Natural killer cell treated with Interleukin-12 subunit alpha and Interleukin-12 subunit beta and Interleukin-15 and Interleukin-18, amount 100 ng/mL, for 72 hours (primary cell): ENCODE measurements at places on chromosomes 4 and X. TPM values are rescaled to one million over a fixed set of nuclear protein-coding genes. Genes with fewer than 3 reads are reported as not detected.

DNA sequence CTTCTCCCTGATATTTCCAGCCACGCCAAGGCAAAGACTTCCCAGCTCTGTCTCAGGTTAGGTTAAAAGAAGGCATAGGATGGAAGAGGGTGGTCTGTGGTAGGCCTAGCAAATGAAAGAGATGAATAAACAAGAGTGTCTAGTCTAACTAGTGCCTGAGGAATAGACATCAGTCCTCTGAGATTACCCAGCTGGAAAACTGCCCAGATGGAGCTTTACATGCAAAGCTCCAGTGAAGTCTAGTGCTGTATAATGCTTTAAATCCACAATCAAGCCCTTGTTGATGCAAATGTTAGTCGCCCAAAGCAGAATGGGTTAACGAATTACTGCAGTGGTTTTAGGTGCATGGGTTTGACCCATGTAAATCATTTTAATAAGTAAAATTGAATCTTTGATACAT is 24.8 kb upstream of the GUCY1B1 start:
- no peak overlapping the region for H3K4me3 ChIP-seq
- no peaks in the 10 kb centered on the region for H3K36me3 ChIP-seq
- no peaks in the 10 kb centered on the region for H3K27me3 ChIP-seq
- H3K4me1 ChIP-seq = no peaks in the 10 kb centered on the region
- no peak overlapping the region for H3K27ac ChIP-seq
- DNase-seq = no peak

Gene SPANXN5
- not detected for total RNA-seq

- H3K27ac ChIP-seq = no peak overlapping the region
- peaks cover 9% of the 10 kb centered on the region for H3K4me1 ChIP-seq
- H3K4me3 ChIP-seq = peak overlapping the region; percentile 70
- DNase-seq = no peak
- peaks cover 20% of the 10 kb centered on the region for H3K27me3 ChIP-seq
Measured at GRCh38 chr4:168153596-168154440, 61.5 kb downstream of the ANXA10 start.

Gene ARMCX2
- total RNA-seq = 4.3 TPM

Gene SMIM10L2A
- total RNA-seq = not detected

Gene ETDB
- not detected for total RNA-seq

DNA sequence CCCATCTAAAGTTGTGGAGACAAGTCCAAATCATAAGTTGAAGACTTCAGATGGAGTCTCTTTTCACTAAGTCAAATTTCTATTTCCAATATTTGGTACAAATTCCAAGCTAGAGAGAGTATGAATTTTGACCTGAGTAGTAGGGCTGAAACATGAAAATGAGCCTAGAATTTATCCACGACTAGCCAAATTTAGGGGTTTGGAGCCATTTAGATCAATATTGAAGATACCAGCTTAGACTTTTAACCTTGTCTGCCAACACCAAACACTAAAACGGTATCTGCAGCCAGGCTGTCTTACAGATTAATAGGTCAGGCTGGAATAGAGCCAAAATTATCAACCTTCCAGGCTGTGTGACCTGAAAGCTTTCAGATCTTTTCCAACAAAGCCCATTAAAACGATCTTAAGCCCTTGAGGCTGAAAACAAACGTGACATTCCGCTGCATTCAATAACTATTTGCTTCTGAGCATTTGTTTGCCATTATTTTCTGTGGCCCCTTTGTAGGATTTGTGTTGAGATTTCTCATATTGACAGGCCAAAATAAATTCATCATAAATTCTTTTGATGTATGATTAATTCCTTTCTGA is 268.7 kb upstream of the DKK2 start:
- no peak overlapping the region for H3K27ac ChIP-seq
- DNase-seq = no peak
- H3K27me3 ChIP-seq = no peaks in the 10 kb centered on the region
- no peak overlapping the region for H3K4me3 ChIP-seq
- no peaks in the 10 kb centered on the region for H3K4me1 ChIP-seq
